Muscle of leg (tissue), 16 donors: ENCODE measurements at places on chromosomes 6 and 20. TPM values are rescaled to one million over a fixed set of nuclear protein-coding genes. Genes with fewer than 3 reads are reported as not detected.

DNA sequence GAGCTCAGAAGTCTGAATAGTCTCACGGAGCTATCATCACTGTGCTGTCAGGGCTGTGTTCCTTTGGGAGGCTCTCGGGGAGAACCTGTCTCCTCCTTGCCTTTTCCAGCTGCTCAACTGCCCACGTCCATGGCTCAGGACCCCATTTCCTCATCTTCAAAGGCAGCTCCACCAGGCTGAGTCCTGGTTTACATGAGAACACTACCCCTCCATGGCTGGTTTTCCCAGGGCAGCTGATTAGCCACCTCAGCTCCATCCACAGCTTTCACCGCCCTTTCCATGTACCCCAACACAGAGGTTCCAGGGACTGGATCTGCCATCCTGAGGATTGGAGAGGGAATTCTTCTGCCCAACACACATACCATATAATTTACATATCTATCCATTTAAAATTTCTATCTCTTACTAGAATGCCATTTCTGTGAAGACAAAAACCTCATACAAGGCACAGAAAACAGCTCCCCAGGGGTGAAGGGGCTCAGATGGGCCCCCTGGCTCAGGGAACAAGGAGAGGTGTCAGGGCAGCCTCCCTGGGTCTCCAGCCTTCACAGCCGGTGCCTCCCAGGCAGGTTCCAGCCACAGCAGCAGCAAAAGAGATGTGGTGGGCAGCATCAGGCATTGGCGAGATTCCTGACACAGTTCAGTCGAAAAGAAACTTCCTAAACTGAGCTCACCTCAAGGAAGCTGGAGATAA, 2.2 kb upstream of the RAET1E start:
- no peaks in the 10 kb centered on the region for H3K36me3 ChIP-seq
- H3K27ac ChIP-seq: no peak overlapping the region
- no peak for DNase-seq
- no peaks in the 10 kb centered on the region for H3K27me3 ChIP-seq
- H3K4me3 ChIP-seq: no peak overlapping the region

DNA sequence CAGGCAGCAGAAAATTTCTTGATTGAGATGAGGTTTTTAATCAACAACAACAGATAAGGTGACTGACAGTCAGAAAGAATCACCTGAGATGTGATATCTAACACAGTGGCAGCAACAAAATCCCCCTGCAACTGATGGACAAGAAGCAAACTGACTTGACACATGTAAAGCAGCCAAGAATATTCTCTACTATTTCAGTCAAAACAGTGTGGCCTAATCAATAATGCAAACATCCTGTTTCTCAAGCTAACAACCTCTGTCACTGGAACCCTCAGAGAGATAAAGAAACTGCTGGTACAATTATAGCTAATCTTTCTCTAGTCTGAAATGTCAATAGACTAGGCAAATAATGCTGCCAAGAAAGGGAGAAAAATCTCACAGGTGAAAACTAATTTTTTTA, 4.6 kb upstream of the CGA start:
- no peaks in the 10 kb centered on the region for H3K4me1 ChIP-seq
- no peak for DNase-seq
- H3K27ac ChIP-seq: no peak overlapping the region
- no peak overlapping the region for H3K4me3 ChIP-seq

DNA sequence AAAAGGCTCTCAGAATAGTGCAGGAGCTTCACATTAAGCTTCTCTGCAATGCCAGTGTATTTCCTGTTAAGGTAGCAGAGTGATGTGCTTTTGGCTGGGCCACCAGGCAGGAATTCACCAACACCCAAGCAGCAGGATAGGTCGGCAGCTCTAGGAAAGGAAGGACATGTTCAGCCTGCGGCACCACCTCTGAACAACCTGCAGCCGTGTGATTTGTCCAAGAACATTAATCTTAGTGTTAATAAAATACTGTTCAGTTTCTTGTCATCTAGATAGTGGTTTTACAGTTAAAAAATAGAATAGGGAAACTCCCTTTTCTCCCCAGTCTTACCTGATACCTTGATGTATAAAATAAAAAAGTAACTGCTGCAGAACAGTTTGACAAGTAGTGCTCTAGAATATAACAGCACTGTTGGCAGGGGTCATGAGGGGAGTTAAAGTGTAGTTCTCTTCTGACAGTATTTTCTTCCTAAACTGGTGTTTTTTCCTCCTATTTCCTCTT, 18.8 kb downstream of the ZNF292 start:
- H3K36me3 ChIP-seq: no peaks in the 10 kb centered on the region
- H3K4me1 ChIP-seq: no peaks in the 10 kb centered on the region
- DNase-seq: no peak
- H3K4me3 ChIP-seq: no peak overlapping the region
- H3K27me3 ChIP-seq: no peaks in the 10 kb centered on the region
- no peak overlapping the region for H3K27ac ChIP-seq

- no peaks in the 10 kb centered on the region for H3K36me3 ChIP-seq
- no peak overlapping the region for H3K27ac ChIP-seq
- DNase-seq: no peak
- H3K27me3 ChIP-seq: no peaks in the 10 kb centered on the region
- no peak overlapping the region for H3K4me3 ChIP-seq
Measured at GRCh38 chr6:113719064-113719463, 138.1 kb upstream of the MARCKS start.

DNA sequence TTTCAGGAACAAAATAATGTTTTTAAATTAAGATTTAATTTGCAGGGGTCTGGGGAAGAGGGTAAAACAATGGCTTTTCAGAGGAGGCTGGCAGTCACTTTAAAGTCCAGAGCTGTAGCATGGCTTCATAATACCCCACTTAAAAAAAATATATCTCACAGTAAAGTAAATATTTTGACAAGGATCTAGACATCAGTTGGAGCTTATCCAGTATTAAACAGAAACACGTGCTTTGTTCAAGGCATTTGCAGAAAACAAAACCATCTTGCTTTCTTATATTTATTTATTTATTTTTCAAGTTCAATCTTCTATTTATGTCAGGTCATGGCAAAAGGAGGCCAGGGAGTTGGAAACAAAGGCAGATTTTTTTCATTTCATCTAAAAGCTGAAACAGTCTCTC, 53.3 kb upstream of the PRL start:
- no peak for DNase-seq
- no peaks in the 10 kb centered on the region for H3K36me3 ChIP-seq
- no peaks in the 10 kb centered on the region for H3K27me3 ChIP-seq
- H3K27ac ChIP-seq: no peak overlapping the region

DNA sequence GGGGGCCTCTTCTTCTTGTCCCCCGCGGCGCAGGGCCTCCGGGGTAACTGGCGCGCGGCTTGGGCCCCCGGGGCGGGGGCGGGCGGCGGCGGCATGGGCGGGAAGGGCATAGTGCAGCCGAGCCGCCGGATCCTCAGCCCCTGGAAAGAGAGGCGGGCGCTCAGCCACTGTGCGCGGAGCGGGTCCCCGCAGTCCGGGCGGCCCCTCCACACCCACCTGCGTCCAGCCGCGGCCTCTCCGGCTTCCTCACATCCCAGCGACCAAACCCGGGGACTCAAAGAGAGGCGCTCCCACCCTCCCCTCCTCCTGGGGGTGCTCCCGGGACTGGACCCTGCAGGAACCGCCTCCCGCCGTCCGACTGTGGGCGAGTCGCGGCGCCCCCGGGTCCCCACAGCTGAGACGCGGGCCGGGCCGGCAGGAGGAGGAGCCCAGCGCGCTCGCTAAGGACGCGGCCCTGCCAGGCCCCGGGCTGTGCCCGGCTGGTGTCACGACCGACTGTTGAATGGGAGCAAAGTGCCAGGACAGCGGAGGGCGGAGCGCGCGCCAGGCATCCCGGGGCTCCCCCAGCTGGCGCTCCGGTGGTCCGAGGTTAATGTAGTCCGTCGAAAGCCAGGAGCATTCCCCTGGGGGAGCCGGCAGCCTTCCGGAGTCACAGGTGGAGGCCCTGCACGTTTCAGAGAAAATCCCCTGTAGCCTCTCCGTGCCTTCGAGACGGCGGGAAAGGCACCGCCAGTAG, at the start of gene PRR18:
Gene PRR18, minus strand, starts transcription at position 360 of the 736 bp plus-strand sequence. Its CDS starts 250 bp downstream, at position 110.
- no peak within 1 kb of the TSS for H3K27ac ChIP-seq
- peak; percentile 24 for DNase-seq
- H3K36me3 ChIP-seq: no peaks in the 10 kb centered on the region
- peaks cover 46% of the 10 kb centered on the region for H3K27me3 ChIP-seq

DNA sequence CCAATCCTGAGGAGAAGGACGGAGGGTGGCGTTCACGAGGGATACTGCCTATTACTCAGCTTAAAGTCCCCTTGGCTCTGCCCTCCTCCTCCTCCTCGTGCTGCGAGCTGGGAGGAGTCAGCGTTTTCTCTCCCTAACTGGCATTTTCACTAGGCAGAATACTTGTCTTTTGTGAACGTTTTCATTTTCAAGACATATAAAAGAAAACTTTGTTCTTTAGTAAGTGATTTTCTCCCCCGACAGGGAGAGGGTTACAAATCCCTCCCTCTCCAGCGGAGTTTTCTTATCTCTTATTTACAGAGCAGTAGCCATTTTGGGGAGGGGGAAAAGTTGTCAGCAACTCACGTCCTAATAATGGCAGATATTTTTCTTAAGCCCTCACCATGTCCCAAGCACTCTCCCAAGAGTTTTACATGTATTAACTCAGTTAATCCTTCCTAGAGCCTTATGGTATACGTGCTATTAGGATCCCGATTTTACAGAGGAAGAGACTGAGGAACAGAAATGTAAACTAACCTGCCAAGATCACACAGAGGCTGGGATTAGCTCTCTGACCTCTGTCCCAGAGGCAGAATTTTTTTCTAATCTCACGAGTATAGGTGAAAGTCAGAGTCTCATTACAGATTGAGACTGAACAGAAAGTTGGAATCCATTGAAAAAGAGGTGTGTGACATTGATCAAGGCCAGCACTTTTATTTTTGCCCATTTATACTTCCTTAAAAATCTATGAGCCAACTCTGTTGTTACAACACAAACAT, 30.0 kb upstream of the ZNF217 start:
- H3K27ac ChIP-seq: peak overlapping the region; percentile 95
- no peaks in the 10 kb centered on the region for H3K36me3 ChIP-seq
- H3K27me3 ChIP-seq: no peaks in the 10 kb centered on the region
- DNase-seq: peak; percentile 91
- peaks cover 13% of the 10 kb centered on the region for H3K4me1 ChIP-seq

GRCh38 chr6:44234101-44235025, 11.0 kb downstream of the SLC29A1 start:
- peak overlapping the region; percentile 77 for H3K27ac ChIP-seq
- peak; percentile 86 for DNase-seq
- no peaks in the 10 kb centered on the region for H3K27me3 ChIP-seq

GRCh38 chr20:25140968-25141367, 54.5 kb upstream of the ENTPD6 start:
- peaks cover 8% of the 10 kb centered on the region for H3K4me1 ChIP-seq
- no peak overlapping the region for H3K27ac ChIP-seq
- H3K27me3 ChIP-seq: peaks cover 18% of the 10 kb centered on the region
- DNase-seq: no peak
- no peaks in the 10 kb centered on the region for H3K36me3 ChIP-seq

HCK gene
- 4.9 TPM for total RNA-seq

GFOD1 gene
- 3.2 TPM for total RNA-seq

OPRM1 gene
- not detected for total RNA-seq

SLC22A23 gene
- 1.1 TPM for total RNA-seq

KCNK15 gene
- 0.27 TPM for total RNA-seq
